ENCODE measurements at places on chromosomes 4 and X.

- DNase-seq: no peak
Observed at GRCh38 chr4:166064721-166065120, 191.7 kb downstream of the TLL1 start.

- DNase-seq: no peak
Observed at GRCh38 chr4:38080061-38080974, 120.1 kb downstream of the PTTG2 start.

DNA sequence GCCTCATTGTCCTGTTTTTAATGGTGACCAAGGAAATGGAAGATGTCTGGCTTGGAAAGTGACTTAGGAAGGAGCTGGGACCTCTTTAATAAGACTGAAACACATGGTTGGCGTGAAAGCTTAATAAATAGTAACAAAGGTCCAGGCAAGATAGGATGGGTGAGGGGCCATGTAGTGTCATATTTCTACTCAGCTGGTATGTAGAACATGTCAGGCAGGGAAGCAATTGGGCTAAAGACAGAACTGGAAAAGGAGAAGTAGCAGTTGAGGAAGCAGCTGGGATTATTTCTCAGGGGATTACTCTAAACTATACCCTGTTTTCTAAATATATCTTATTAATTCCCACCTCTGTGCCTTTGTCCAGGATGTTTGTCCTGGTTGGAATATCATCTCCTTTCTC, 18.6 kb downstream of the ITGB1BP2 start:
- DNase-seq: no peak

DNA sequence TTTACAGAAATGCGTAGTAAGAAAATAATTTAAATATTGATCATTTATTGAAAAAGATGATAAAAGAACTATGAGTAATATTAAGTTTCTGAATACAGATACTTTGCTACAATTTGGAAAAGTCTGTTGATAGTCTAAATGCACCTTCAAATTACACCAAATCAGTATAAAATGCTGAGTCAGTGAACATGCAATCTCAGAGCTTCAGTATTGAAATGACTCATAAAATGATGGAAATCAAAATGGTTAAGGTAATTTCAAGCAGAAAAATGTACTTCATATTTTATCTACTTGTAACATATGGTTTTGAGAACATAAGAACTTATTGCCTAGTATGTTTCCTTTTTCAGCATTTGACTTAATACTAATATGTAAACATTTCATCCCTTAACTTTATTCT, 448.2 kb downstream of the PCDH10 start:
- no peak for DNase-seq

DNA sequence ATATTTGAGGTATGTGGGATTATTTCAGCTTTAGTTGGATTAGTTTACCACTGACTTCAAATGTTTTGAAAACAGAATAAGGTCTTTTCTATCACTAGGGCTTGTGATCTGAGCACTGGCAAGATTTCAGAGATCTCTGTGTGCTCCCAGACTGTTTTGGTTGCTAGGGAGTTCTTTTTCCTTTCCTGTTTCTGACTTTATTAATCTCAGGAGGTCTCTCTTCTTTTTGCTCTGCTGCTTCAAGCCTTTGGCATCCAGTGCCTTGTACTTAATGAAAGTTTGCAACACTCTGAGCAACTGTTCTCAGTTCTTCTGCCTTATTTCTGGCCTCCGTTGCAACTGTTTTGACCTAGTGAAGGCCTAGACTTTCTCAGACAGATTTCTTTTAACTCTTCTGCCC, 32.1 kb upstream of the PAQR3 start:
- no peak for DNase-seq

DNA sequence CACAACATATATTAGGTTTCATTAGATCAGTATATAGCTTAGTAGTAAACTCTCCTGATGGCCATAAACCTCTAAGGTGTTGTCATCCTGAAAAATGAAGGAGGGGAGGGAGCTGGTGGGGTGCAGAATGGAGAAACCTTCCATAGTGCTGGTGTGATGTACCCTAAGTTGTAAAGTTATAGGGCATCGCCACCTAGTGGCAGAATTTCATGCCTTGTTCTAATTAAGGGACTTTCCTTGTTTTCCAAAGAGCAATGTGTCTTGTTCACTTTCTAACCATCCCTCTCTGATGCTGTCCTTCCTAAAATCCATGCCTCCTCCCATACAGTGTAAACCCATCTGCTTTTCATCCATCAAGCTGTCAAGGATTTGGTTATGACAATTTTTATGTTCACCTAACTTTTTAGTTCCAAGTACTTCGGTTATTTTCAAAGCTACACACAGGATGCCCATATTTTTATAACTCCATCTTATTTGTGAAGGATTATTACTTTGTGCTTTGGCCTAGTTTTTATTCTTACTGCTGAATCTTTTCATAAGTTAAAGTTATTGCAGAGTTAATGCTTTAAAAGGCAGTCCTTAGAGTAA, 4.5 kb downstream of the NBDY start:
- no peak for DNase-seq

DNA sequence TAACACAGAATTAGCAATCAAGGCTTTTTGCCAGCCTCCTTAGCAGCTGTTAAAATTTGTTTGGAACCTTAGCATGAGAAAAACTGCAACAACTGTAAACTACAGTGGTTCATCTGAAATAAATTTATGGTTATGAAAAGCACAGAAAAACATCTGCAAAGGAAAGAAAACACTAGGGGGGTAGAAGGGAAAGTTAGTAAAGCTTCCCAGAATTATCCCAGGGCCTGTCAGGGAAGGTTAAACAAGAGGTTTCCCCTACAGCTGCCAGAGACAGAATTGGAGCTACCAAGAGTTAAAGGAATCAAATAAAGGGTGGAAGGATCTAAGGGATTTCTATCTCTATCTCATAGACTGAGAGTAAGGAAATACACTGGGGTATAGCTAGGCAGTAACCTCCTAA, 234.7 kb upstream of the DIAPH2 start:
- DNase-seq: no peak

DNA sequence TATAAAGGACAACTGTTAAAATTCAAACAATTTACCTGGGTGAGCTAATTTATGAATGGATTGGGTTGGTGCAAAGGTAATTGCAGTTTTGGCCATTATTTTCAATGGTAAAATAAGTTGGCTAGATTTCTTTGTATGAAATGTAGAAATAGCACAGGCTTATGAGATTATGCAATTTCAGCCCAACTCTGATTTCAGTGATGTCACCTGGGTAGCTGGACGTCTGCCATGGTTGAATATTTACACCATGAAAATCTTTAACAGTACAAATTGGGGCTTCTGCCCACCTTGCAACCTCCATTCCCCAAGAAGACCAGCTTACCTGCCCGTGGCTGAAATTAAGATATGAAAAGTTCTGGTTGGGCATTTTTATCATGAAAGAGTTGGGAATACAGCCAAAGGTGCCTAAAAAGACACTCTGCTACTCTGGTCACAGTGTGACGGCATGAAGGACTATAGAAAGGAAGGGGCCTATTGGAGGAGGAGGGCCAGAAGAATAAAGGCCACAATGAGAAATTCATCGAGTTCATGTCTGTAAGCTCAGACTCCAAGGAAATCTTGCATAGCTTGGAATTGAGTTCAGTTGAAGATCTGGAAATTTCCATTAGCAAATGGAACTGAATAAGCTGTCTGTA, 29.7 kb downstream of the EGF start:
- DNase-seq: no peak

GRCh38 chrX:125544031-125544660, 224.5 kb downstream of the TEX13C start:
- DNase-seq: no peak

DNA sequence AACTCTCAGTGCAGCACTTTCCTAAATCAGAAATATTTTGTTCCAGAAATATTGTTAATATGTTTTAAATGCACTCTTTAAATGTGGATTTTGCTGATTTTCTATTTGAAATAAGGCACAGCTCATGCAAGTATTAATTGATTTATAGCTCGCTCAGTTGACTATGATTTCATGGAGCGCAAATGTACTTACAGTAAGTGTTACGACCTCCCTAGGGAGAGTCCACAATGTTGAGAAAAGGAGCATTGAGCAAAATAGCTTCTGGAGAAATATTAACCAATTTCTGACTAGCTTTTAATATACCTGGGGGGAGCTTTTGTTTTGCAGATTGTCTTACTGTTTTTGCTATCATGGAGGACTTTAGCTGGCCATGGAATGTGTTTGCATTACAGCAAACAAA, 1687.5 kb downstream of the STIM2 start:
- DNase-seq: no peak

GRCh38 chr4:20418861-20419451, 167.3 kb downstream of the SLIT2 start:
- peak; percentile 18 for DNase-seq

DNA sequence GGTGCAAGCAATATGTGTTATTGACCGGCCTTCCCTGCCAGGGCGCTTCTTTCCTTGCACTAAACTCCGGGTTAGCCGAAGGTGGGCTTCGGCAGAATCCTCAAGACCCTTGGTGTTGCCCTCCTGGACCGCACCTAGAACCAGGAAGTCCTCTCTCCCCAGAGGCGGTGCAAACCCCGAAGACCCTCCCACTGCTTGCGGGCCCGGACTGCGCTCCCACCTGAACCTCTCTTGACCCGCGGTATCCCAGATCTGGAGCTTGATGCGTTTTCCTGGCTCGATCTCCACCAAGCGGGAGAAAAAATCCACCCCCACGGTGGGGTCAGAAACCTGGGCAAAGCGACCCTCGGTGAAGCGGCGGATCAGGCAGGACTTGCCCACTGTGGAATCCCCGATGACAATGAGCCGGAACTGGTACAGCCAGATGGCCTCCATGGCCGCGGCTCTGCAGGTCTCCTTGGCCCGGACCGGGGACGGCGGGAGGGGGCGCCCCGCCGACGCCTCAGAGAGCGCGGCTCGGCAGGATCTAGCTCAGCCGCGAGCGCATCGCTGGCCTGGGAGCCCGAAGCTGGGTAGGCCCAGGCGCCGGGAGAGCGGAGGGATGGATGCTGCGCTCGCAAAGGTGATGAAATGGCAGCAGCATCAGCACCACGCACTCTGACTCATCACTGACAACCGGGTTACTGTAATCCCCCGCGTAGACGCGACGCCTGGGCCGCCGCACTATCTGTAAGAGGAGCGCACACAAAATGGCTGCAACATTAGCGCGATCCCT, at the start of gene RAB39B:
Gene RAB39B (minus strand): TSS at position 638 of the 775 bp plus-strand sequence. CDS start 203 bp downstream, at position 435.
- peak; percentile 40 for DNase-seq

GRCh38 chrX:148135738-148136137, 154.6 kb downstream of the FMR1NB start:
- no peak for DNase-seq

DNA sequence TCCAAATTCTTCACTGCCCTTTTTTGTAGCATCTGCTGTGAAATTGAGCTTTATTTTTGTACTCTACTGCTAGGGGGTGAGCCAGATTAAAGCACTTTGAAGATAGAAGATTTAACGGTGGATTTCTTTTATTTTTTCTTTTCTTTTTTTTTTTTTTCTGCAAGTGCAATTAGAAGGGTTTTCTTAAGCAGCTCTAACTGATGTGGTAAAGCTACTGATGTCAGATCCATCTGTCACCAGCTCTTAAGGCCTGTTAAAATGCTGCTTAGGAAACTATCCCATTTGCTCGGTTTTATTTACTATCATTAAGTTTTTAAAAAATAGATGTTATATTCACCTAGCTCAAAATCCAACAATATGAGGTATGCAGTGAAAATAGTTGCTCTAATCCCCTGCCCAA, 7.1 kb downstream of the NDUFA1 start:
- no peak for DNase-seq

DNA sequence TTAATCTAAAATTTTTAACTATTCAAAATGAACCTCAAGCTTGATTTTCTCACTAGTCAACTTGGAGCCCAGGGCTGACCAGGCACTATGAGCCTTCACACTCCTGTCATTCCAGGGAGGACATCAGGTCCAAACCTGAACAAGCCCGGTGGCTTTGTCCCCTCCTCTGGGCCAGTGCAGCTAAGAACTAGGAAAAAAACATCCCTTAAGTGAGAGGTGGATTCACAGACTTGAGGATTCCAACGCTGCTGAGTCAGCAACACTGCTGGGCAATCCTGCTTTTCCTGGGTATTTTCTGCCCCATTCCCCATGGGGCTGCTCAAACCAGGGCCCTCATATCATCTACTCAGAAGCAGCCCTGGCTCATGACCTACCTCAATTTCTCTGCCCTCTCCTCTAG, 4.0 kb downstream of the RNF212 start:
- no peak for DNase-seq

DNA sequence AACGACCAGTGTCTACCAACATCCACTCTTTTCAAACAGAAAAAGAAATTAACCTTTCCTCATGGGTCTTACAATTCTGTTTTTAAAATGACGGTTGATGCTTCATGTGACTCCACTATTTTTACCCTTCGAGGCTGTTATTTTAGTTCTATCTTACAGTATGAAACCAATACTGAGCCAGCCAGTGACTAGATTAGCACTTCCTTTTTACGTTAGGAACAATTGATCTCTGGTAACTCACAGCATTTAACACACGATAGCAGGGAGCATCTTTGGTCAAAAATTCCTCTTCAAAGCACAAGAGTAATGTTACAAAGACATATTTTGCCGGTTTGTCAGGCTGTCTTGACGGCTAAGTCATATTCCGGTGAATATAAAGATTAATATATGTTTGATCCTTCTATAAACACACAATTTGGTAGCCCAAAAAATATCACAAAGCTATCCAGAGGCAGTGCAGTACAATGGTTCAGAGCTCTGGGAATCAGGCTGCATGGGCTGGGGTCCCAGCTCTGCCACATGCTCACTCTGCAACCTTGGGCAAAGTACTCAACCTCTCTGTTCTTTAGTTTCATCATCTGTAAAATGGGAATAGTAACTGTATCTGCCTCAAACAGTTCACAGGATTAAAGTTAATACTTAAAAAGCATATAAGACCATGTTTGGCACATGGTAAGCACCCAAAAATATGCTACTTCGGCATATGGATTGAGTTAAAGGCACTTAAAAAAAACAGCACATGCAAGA, 62.9 kb upstream of the TXK start:
- DNase-seq: no peak

DNA sequence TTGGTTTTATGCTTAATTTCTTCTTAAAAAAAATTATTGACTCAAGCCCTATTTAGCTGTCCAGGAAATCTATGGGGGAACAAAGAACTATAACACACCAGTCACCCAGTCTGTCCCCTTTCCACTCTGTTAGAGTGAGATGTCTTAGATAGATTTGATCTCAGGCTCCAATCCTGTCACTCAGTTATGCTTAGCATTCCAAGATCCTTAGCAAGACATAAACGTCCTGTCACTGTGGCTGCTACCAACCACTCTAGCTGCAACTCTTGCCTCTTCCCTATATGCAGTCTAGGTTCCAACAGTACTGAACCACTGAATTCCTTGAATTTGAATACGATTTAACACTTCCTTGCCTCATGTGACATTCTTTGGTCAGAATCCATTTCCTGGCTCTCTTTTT, 241.9 kb upstream of the NWD2 start:
- DNase-seq: no peak

DNA sequence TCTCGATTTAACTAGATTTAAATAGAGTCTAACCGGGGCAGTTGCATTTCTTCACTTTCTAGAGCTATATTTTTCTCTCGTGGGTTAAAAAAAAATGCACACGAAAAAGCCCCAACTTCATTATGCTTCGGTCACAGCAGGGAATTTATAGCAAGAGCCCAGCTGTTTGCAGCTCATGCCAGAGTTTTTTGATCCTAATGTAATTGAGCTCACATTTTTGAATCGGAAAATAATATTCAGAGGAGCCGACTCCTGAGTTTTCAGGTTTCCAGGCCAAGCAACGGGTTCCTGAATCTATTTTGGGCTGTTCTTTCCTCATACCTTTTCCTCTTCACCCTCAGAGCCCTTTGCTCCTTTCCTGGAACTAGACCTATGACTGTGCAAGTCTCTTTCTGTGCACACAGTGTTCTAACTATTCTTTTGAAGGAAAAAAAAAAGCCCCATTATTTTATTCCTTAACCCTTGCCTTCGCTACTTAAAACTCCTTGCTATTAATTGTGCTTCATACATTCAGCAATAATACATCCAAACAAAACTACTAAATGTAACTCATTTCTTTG, 27.5 kb upstream of the ESX1 start:
- DNase-seq: no peak

GRCh38 chr4:114998316-114998715, 115.1 kb downstream of the NDST4 start:
- no peak for DNase-seq

Data from NCI-H1092 (cell line).